ENCODE measurements at places on chromosomes 3 and 15.

GRCh38 chr3:10149226-10149625, 7.6 kb downstream of the VHL start:
- DNase-seq, result no peak

DNA sequence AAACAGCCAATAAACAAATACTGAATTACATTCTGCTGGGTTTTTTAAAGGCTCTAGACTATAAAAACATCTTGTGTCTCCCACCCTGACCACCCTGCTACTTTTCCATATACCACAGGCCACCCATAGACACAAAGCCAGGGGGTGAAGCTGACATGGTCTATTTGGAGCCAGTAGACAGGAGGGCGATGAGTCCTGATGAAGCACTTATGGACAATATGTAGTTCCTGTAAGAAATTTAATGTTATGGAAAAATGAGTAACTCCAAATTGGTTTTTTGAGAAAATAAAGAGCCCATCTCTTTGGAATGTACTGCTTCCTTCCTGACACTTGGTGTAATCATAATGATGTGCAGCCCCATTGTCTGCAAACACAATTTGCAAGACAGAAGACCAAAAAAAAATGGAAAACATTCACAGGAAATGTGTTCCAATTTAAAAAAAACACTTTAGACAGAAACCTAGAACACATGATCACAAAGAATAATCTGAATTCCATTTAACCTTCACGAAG, 11.8 kb downstream of the SSR3 start:
- no peak for DNase-seq

DNA sequence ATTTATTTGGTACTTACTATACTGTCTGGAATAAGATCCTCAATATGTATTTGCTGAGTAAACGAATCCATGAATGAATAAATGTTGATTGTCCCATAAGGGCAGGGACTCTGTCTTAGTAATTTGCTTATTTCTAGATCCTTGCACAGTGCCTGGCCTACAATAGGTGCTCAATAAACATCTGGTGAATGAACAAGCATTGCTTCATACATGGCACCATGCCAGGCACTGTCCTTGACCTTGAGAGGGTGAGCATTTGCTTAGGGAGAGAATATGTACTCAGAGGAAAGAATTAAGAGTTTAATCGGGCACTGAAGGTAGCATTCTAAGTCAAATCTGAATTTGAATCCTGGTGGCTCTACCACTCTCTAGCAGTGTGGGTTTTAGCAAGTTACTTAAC, 282.1 kb downstream of the THSD4 start:
- DNase-seq, result no peak

- DNase-seq, result no peak
Observed at GRCh38 chr3:124993466-124993865, 58.9 kb upstream of the MUC13 start.

GRCh38 chr15:72540606-72541237, 66.6 kb downstream of the ARIH1 start:
- DNase-seq, result no peak

- no peak for DNase-seq
Observed at GRCh38 chr3:143525408-143525807, 322.9 kb downstream of the SLC9A9 start.

DNA sequence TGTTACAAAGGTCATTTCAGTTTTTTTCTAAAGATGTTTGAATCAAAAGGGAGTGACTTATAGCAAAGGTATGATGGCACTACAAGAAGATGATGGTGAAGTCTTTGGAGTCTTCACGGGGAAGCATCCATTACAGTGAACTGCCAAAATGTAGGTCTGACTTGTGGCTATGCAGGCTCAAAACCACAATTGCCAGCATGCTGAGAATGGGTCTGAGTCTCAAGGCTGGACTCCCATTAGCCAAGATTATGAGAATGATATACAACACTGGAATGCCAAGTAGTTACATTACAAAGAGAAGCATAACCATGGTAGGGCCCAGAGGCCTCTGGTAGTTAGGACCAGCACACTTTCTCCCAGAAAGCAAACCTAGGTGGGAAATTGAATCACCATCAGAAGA, 194.2 kb downstream of the MTHFS start:
- peak; percentile 20 for DNase-seq

DNA sequence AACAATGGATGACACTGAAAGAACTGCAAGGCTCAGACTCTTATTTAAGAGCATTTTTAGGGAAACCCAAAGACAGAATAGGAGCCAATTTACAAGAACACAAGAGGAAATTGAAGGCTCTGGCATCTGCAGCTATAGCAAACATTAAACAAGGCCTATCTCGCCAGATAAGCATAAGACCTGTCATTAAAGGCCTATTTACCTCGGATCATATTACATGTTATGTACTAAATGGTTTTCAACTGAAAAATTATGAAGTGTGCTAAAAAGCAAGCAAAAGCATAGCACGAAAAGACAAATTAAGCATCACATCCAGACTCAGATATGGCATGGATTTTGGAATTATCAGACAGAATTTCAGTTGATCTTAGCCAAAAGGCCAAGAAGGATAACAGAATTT, 617.1 kb downstream of the SQOR start:
- no peak for DNase-seq

- peak; percentile 14 for DNase-seq
Observed at GRCh38 chr3:190596349-190597285, 82.7 kb downstream of the IL1RAP start.

DNA sequence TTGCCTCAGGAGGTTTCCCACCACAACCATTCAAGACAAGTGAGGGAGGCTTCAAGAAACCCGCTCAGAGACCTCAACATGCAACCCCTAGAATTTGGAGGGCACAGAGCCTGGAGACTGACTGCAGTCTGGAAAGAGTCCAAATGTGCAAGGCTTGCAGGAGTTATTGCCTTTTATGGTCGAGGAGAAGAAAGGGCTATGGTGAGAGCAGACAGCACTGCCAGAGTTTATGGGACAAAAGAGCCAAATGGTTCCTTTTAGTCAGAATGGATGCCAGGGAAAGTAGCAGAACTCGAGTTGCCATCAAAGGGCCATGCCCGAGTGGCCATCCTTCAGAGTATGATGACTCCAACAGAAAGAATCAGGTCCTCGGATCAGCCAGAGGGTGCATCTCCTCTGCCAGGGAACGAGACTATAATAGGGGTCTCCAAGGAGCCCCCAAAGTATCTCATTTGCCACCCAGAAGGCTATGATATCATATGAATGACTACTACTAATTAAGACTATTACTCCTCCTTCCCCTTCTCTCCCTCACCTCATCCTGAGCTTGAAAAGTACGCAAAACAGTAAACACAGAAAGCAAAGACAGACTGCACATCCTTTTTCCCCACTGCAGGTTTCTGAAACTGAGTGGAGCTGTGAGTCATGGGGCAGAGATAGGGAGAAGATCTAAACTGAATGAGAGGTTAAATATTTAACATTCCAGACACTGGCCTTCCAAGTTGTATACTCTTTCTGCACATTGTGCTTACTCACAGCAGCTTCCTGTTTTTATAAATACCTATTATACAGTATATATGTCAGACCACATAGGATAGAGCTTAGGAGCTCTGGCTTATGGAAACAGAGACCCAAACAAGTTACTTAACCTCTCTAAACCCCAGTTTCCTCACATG, 33.9 kb upstream of the TMCO5A start:
- DNase-seq, result peak; percentile 34

- peak; percentile 17 for DNase-seq
Observed at GRCh38 chr3:33993631-33994030, 195.2 kb downstream of the PDCD6IP start.

DNA sequence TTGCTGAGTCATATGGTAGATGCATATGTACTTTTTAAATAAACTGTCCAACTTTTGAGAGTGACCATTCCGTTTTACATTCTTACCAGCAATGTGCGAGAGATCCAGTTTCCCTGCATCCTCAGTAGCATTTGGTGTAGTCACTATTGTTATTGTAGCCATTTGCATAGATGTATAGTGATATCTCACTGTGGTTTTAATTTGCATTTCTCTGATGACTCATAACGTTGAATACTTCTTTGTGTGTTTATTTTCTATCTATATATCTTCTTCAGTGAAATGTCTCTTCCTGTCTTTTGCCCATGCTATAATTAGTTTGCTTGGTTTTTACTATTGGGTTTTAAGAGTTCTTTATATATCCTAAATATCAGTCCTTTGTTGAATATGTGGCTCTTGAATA, 255.7 kb upstream of the GRM7 start:
- DNase-seq, result no peak

DNA sequence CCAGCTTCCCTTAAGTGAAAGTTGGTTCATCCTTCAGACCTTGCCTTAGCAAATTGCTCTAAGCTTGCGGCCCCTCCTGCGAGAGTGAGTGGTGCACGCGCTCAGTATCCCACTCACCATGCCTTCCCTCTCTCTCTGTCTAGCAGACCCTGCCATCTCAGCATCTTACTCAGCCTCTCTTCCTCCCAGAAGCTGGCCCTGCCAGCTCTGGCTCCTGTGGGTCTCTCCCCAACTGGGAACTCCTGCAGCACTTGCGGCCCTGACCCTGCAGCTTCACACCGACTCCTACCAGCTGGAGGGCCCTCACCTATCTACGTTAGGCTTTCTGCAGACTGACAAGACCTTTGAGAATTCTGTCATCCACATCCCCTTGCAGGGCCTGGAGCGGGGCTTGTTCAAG, 286.1 kb upstream of the TLE3 start:
- DNase-seq, result no peak

GRCh38 chr3:63232764-63233396, 45.2 kb upstream of the SYNPR start:
- peak; percentile 7 for DNase-seq

- no peak for DNase-seq
Observed at GRCh38 chr3:107523289-107523538, 452 bp downstream of the BBX start.

- no peak for DNase-seq
Observed at GRCh38 chr15:89446255-89446891, 50.0 kb downstream of the RHCG start.

DNA sequence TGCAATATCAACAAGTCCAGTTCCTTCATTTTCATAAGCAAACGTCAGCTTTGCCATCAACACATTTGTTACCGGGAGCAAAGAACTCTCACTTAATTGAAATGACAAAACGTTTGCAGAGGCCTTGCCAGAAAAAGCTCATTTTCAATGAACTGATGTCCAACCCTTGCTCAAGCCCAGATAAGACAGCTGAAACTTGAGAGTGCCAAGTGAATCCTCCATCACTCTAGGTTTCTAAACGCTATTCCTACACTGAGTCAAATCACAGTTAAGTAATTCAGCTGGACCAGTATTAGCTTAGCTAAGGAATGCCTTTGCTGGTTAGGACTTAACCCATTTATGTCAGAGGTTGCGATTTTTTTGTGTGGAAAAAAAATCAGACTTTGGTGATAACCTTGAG, 11.5 kb downstream of the CHSY1 start:
- DNase-seq, result no peak

GRCh38 chr15:78641102-78641748, at the start of gene CHRNB4:
CHRNB4 (minus strand) TSS chr15:78641210; CDS start chr15:78641133, 77 bp downstream.
- peak; percentile 38 for DNase-seq

- peak; percentile 98 for DNase-seq
Observed at GRCh38 chr15:67150023-67150860, 84.8 kb downstream of the SMAD3 start.

DNA sequence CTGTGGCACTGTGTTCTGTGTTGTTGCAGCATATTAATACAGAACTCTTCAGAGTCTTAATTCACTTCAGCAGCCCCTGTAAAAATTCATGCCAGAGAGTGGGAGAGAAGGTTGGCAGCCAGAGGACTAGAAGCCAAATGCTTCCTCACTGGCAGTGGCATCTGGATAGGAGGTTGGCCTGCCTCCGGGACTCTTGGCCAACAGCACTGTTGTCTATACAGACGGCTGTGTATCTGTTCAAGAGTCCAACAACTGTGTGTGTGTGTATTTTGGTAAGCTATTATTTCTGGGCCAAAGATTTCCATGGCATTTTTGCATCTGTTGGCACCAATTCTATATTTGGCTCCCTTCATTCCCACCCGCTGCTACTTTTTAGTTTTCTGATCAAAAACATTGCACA, 156.0 kb upstream of the SOX2 start:
- no peak for DNase-seq

- DNase-seq, result no peak
Observed at GRCh38 chr3:58613236-58614132, 36.3 kb upstream of the FAM107A start.

GRCh38 chr15:50744601-50745000, 20.9 kb downstream of the SPPL2A start:
- no peak for DNase-seq

GRCh38 chr3:124552224-124552623, 178.0 kb upstream of the UMPS start:
- DNase-seq, result peak; percentile 48

DNA sequence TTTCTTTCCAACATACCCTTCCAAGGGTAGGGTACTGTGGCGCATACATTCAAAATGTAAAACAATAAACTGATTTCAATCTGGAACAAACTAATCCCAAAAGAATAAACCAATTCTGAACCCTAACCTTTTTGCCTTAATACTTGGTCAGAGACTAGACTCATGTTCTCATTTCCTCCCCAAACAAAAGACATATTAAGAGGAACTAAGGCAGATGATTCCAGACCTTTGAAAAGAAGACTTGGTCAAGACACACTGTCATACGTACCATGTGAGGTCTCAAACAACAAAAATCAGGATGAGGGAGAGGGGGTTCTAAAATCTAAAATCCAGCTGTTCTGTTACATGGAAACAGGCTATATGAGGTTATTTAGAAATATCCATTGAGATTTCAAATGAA, 102.1 kb downstream of the RFTN1 start:
- DNase-seq, result no peak

DNA sequence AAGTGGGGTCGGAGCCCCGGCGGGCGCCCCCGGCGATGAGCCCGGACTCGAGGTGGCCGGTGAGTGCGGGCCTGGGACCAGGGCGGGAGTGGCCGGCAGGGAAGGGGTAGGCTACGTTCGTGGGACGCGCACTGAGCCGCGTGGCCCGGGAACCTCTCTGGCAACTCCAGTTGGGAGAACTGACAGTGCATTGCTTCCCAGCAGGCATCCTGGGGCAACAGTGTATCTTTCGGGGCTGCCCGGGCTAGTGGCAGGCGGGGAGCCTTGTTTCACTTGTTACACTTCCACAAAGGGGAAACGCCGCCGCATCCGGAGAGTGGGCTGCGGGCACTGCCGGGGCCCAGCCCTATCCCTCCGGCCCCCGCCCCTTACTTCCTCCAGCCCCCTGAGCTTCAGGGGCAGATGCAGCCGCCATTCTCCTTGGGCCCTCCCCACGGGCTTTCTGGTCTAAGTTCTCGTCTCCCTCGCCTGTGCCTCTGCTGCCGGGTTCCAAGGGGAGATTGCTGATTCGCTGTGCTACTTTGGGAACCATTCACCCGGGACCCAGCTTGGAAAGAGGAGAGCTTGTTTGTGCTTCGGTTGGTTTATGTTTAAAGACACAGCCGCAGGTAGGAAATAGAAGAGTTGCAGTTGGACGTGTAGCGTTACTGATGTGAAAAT, 675 bp downstream of the BRPF1 start:
- DNase-seq, result peak; percentile 49

- DNase-seq, result no peak
Observed at GRCh38 chr15:66429117-66429516, 42.4 kb downstream of the MAP2K1 start.
